ENCODE measurements at places on chromosomes 16 and 17.

- DNase-seq: no peak
Measured at GRCh38 chr16:54521327-54521726, 234.7 kb upstream of the IRX3 start.

DNA sequence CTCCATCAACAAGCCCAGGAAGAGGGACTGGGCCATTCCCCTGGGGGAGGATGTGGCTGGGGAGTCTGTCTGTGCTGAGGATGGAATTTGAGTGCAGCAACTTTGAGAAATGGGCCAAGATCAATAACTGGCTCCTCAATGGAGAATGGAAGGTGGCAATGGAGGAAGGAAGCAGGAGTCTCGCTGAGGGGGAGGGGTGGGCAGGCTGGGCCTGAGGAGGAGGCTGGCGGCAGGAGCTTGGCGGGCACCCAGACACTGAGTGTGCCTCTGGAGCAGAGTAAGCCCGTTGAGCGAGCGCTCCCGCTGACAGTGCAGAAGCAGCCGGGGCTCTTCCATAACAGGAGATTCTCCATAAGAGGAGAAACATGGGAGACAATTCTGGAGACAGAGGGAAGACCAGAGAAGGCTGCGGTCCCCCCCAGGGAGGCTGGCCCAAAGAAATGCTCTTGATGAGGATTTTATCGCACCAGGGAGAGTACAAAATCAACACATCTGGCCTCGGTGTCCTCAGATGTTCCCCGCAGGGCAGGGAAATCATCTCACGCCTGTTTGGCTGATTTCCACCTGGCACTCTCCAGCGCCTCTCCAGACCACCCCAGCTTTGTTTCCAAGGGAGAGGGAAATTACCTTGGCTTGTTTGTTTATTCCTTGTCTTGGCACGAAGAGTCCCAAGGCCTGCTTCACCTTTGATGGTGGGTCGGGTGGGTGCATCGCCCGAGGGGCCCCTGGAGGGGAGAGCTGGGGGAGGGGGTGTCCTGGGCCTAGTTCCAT, 2.8 kb upstream of the MMP15 start:
- DNase-seq: peak; percentile 68

DNA sequence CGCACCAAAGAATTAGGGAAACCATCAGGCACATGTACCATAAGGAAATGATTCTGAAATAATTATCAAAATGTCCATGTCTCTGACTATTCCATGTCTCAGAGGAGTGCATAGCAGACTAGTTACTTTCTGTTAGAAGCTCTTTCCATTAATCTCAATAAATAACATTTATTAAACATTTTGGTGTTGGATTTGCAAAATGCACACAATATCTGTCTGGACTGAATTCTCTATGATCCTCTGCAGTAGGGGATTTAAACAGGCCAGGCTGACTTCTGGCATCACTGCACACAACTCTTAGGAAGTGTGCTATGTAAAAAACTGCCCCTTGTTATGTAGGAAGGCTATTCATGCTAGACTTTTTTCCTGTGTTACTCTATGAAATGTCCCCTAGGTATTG, 283.3 kb upstream of the CDH5 start:
- no peak for DNase-seq

DNA sequence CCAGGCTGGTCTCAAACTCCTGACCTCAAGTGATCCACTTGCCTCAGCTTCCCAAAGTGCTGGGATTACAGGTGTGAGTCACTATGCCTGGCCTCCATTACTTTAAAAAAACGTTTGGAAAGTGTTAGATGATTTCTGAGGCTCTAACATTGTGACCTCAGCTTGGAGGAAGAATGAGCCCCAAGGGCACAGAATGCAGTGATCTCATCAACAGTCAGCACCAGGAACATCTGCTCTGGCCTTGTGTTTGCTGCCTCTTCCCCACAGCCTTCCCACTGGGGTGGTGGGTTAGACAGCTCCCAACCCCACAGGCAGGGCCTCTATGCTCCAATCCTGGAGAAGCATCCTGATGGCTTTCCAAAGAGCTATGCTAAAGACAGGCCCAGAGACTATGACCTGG, 37.7 kb upstream of the SREBF1 start:
- DNase-seq: no peak

DNA sequence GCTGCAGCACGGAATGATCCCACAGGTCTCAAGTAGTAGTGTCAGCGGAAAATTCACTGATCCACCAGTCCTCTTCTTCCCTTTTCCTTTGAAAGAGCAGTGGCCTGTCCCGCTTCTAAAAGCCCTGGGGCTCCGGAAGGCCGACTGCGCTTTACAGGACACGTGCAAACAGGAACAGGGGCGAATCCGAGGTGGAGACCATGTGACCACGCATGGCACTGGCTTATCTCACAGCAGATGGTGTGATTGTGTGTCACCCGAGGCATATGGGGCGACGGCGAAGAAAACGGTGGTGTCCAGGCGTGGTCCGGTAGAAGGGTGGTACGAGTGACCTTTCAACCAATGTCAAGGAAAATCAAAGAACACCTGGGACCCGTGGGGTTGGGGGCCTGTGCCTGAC, 12.0 kb upstream of the KCNJ18 start:
- DNase-seq: no peak

DNA sequence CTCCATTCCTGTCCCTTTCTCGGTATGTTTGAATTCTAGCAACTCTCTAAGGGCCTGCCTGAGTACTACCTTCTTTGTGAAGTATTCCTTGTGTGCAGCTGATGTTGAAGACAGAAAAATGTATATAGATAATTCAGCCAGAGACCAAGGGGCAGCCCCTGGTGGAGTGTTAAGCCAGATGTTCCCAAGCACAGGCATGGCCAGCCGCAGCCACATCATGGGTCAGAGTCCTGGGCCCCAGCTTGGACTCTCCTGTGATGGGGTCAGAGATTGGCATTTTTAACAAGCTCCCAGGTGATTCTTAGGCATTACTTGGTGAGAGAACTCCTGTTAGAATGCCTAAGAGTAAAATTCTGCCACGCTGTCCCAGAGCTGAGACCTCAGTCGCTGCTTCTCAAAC, 100.8 kb downstream of the IRF8 start:
- no peak for DNase-seq

GRCh38 chr17:55086635-55087058, 118.1 kb downstream of the STXBP4 start:
- no peak for DNase-seq

DNA sequence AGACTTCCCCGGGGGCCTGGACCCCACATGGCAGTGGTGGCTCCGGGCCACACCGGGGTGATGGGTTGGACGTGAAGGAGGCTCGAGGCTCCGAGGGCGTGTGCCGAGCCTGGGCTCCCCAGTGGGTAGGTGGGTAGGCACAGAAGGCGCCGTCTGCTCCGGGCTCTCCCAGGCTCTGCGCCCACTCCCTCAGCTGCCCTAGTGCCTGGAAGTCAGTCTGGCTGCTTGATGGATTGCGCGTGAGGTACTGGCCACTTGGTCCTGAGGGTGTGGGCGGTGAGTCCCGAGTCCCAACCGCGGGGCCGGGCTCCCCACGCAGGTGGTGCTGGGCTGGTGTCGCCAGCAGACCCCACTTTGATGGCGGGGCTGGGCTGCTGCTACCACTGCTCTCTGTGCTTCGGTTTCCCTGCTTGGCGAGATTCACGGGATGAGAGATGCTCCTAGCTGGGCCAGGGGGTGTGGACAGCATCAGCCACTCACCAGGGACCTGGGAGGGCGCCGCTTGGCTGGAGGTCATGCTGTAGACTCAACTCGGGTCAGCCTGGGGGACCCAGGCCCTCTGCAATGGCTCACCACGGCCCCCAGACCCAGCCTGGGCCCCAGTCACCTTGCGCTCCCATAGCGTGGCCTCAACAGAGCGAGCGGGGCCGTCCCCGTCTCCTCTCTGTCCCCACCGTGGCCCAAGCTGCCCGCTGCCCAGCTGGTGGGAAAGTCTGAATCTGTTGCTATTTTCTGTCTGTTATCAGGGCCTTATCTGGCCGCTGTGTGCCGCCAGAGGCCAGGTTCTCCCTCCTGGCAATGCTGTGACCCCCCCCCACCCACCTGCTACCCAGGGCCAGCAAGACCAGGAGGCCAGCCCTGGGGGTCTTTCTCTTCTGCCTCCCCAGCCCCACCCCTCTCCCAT, 26.1 kb downstream of the ZFPM1 start:
- no peak for DNase-seq

DNA sequence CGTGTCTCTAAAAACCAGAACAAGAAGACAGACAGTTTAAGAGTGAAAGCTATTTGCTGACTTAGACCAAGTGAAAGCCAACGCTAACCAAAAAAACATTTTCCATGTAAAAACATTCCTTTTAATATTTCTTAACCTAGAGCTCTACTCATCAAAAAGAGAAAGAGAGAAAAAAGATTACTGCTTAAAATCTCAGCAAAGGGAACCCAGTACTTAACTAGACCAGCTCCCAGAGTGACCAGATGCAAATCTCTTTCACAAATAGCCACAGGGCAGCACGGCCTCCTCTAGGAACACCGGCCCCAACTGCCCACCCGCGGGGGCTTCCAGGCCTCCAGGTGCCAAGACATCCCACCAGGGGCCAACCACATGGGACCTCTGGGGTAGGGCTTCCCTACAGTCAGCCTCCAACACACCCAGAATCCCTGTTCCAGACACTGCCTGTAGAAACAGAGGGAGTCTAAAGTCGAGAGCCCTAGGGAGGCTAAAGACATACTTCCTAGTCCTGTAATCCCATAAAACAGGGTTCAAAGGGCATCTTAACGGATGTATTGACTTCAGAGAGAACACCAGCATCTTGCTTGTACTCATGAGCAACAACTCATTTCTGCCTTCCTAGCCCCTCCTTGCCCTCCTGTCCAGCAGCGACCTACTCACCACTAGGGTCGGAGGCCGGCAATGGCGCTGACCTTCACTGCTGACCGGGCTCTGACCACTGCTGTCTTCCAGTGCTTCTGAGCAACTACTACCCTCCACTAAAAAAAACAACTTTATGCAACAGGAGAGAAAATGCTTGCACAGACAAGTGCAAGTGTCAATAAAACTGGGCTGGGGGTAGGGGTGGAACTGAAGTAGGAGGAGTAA, 21.3 kb downstream of the ZCCHC14 start:
- no peak for DNase-seq
